Germinal center (tissue), 1 donor: ENCODE measurements at places on chromosomes 12 and 14.
A peak's percentile ranks its signal among the peaks of the same experiment; 100 is the strongest.

DNA sequence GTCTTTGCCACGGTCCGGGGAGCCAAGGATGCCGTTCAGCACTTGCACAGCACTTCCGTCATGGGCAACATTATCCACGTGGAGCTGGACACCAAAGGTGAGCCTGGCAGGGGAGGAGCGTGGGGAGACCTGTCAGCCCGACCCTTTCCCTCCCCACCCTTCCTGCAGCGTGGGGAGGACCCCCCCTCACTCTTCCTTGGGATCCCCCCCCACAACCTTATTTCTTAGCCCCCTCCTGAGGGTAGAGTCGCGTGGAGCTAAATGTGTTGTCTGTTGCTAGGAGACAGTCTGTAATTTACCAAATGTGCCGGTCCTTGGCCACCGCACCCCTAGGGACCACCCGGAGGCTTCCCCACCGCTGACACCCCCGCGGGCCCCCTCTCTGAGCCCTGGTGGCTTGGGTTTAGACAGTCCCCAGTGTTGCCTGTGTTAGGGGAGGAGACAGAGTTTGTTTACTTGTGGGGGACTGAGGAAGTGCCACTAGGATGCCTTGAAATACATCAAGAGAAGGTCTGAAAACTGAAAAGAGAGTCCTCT lies 2.3 kb downstream of the SETD1B start:
- DNase-seq = peak; percentile 52

DNA sequence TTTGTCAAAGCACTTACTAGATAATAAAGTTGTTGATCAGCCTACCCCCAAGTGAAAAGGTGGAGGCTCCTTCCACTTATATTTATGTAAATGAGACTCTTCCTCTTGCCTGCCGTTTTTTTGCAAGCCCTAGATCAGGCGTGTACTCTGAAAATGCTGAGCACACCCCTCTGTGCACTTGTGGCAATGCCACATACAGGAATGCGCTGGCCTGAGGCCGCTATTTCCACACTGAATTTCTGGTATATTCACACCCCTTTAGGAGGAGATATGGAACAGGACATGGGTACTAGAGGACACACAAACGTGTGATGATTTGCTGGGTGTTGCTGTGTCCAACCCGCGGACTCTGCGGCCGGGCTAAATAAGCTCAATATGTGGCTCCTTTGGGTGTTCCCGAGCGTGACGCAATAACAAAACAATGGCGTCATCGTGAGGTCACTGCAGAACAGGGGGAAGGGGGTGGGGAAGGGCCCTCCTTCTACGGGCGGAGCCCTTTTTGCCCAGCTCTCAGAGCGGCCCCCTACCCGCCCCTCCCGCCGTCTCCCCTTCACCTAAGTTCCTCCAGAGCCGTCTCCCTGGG lies 554 bp upstream of the TSPAN31 start:
- DNase-seq = peak; percentile 68

DNA sequence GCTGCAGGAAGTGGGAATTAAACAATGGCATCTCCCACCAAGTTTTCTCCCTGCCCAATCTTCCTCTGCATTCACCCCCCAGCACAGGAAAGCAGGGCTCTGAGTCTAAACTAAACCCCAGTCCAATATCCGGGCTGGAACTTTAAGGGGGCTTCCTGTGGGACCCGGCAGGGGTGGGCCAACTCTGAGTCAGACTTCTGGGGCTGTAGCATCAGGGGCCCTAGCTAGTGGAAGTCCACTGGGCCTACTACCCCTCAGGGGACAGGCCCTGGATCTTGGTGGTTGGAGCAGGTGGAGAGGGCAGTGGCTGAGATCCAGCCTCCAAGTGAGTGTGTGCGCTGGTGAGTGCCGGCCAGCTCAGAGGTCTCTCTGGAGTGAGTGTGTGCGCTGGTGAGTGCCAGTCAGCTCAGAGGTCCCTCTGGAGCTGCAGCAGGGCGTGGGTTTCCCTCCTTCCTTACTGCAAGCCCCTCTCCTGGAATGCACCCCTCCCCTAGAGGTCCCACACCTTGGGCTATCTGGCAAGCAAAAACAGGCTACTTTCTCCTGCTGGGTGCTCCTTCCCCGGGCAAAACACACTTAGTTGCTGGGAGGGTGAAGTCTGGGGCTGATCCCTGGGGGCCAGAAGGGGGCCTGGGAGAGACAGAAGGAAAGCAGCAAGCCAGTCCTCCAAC lies 5.6 kb upstream of the LHX5 start:
- DNase-seq = no peak

GRCh38 chr12:119938049-119938667 lies 50.9 kb upstream of the BICDL1 start:
- DNase-seq = peak; percentile 78

DNA sequence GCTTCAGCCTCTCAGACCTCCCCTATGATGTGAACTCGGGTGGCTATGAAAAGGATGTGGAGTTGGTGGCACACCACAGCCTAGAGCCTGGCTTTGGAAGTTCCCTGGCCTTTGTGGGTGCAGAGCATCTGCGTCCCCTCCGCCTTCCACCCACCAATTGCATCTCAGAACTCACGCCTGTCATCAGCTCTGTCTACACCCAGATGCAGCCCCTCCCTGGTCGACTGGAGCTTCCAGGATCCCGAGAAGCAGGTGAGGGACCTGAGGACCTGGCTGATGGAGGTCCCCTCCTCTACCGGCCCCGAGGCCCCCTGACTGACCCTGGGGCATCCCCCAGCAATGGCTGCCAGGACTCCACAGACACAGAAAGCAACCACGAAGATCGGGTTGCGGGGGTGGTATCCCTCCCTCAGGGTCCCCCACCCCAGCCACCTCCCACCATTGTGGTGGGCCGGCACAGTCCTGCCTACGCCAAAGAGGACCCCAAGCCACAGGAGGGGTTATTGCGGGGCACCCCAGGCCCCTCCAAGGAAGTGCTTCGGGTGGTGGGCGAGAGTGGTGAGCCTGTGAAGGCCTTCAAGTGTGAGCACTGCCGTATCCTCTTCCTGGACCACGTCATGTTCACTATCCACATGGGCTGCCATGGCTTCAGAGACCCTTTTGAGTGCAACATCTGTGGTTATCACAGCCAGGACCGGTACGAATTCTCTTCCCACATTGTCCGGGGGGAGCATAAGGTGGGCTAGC lies 7.0 kb upstream of the RPS26 start:
- DNase-seq = no peak

DNA sequence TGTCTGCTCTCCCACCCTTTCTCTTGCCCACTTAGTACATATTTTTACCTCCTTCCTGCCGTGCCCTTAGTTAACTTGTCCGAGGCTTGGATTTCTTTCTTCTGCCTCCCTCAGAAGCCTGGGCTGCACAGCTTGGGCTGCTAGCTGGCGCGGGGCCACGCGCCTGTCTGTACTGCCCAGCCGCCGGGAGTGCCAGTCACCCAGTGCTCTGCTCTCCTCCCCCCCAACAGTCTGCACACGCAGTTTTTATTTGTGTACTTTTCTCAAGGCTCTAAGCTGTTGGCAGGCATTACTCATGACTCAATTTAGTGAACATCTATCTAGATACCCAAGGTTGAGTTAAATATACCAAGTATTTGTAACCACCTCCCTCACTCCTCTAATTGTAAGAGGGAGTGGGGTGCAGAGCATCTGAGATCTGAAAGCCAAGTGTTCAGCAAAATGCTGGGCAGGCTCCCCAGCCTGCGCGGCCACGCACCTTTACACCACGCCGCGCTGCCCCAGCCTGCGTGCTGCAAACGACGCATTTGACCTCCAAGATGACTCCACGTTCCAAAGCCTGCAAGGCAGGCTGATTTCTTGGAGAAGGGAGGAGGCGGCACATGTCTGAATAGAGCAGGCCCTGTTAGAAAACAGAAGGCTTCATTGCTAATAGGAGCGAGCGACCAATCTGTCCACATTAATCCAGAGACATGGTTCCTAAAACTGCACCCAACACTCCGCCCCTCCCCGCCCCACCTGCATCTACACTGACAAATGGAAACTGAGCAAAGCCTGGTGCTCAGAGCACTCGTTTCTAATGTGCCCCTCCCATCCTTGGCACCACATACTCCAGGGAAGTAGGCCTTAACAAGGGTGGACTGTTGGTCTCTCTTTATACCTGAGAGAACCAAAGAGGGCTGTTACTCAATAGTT lies 18.2 kb upstream of the CACNA2D4 start:
- DNase-seq = no peak

DNA sequence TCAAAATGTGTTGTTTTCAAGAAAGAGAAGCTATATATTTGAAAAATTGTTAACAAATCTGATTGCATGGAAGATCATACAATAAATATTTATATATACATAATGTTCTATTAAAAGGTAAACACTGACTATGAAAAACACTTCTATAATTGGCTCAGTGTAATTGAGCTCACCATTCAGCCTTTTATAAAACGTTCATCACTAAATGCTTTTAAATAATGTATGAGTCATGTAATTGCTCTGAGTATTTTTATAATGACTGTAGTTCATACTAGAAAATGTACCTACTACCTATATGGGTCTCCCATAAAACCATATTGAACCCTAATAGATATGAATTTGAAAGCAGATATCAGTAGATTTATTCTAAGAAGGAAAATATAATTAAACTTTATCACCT lies 240.4 kb upstream of the MGAT4C start:
- no peak for DNase-seq

DNA sequence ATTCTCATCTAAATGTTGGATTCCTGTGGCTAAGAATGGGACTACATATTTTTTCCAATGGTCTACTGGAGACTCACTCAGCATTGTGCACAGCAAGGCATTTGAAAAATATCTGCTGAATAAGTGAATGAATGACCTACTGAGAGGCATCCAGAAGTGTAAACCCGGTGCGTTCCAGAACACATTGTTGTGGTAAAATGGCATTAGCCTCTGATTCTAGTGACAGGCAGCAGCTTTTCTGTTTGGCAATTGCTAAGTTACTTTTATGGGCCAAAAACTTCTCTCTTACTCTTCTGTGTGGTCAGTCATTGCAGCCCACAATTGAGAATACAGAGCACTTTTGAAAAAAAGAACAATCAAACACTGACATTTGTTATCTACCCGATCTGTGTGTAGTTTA lies 36.5 kb downstream of the WIF1 start:
- no peak for DNase-seq

DNA sequence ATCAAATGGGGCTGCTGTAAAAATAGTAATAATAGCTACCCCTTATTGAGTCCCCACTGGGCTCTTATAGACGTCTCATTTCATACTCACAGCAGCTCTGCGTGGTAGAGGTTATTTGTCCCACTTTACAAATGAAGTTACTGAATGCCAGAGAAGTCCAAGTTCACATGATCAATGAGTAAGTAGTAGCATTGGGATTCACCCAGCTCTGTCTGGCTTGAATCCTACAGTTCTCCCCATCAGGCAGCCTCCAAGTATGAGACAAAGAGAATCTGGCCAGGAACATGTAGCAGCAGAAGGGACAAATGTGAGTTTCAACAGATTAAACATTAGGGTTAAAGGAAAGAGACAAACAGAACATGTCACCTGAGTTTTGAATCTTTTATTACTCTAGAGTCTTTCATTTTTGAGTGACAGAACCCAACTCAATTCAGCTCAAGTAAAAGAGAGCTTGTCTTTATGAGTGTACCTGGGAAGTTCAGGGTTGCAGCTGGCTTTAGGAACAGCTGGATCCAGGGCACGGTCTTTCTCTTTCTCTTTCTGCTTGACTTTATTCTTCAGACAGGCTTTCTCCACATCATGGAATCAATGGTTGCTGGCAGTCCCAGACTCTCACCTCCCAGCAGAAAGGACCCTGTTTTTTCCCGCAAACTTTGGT lies 64.1 kb upstream of the JDP2 start:
- no peak for DNase-seq
